ENCODE measurements at places on chromosomes 7 and 10. TPM values are rescaled to one million over a fixed set of nuclear protein-coding genes. Genes with fewer than 3 reads are reported as not detected.

AOAH gene
- 19.4 TPM for total RNA-seq

OR2A1 gene
- not detected for total RNA-seq

LIPM gene
- not detected for total RNA-seq

TMEM236 gene
- 0.08 TPM for total RNA-seq

ACTA2 gene
- 11.0 TPM for total RNA-seq

SAMD9 gene
- total RNA-seq, result 65.4 TPM

GRCh38 chr7:31761646-31762045 is 74.6 kb downstream of the PPP1R17 start:
- no peaks in the 10 kb centered on the region for H3K4me1 ChIP-seq
- H3K27ac ChIP-seq, result no peak overlapping the region
- DNase-seq, result no peak
- no peaks in the 10 kb centered on the region for H3K27me3 ChIP-seq
- no peak overlapping the region for H3K4me3 ChIP-seq
- H3K36me3 ChIP-seq, result no peaks in the 10 kb centered on the region

GRCh38 chr7:71424166-71425035 is 292.5 kb downstream of the GALNT17 start:
- no peak overlapping the region for H3K27ac ChIP-seq
- no peaks in the 10 kb centered on the region for H3K36me3 ChIP-seq
- no peaks in the 10 kb centered on the region for H3K4me1 ChIP-seq
- no peaks in the 10 kb centered on the region for H3K27me3 ChIP-seq

DNA sequence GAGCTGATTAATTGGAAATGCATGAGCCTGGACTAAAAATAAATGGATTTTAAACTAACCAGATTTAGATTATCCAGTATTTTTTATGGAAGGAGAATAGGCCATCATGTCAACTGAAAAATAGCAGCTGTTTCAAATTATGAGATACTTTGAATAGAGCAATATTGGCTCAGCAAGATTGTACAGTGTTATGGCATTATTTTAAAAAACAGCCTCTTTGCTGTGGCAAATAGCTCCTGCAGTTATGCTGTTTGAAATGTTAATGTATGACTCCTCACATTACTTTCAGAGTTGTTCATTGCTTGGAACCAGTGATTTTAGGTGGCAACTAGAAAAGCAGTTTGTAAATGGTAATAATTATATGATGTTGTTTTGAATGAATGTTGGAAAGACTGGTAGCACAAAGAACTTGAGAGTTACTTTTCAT is 244.5 kb downstream of the KIAA1217 start:
- H3K36me3 ChIP-seq, result no peaks in the 10 kb centered on the region
- no peak overlapping the region for H3K27ac ChIP-seq

GRCh38 chr7:133477791-133478190 is 224.9 kb downstream of the EXOC4 start:
- no peaks in the 10 kb centered on the region for H3K27me3 ChIP-seq
- H3K4me1 ChIP-seq, result no peaks in the 10 kb centered on the region
- no peak for DNase-seq
- H3K36me3 ChIP-seq, result peaks cover 7% of the 10 kb centered on the region
- H3K27ac ChIP-seq, result no peak overlapping the region
- H3K4me3 ChIP-seq, result no peak overlapping the region

- H3K4me1 ChIP-seq, result peaks cover 5% of the 10 kb centered on the region
- no peak overlapping the region for H3K4me3 ChIP-seq
- no peaks in the 10 kb centered on the region for H3K27me3 ChIP-seq
- DNase-seq, result no peak
These were observed 7.2 kb downstream of the LOXL4 start for GRCh38 chr10:98260752-98261151.

DNA sequence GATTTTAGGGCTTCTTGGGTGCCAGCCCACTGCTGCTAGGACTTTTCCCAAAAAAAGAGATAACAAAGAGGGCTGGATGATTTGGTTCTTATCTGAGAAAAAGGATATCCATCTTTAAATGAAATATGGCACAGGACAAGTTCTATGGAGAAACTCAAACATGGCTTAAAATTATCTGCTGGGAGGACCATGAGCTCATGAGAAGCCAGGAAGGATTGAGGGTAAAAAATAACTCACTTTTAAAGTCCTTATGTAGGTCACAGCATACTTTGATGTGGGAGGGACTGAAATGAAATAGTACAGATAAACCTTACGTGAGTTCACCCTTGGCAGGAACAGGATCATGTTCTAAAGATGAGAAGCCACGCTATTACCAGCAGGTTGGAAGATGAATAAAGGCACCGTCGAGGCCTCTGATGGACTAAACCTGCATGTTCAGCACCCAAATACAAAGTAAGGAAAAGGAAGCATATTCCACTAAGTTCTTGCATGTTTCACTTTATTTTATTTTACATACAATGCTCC is 369.2 kb upstream of the KLF6 start:
- H3K4me1 ChIP-seq, result peaks cover 17% of the 10 kb centered on the region
- H3K36me3 ChIP-seq, result peaks cover 5% of the 10 kb centered on the region
- no peaks in the 10 kb centered on the region for H3K27me3 ChIP-seq
- H3K4me3 ChIP-seq, result no peak overlapping the region
- H3K27ac ChIP-seq, result peak overlapping the region; percentile 65

GRCh38 chr10:119759832-119760231 is 34.0 kb downstream of the INPP5F start:
- no peak for DNase-seq
- no peak overlapping the region for H3K4me3 ChIP-seq
- H3K36me3 ChIP-seq, result peaks cover 6% of the 10 kb centered on the region
- H3K4me1 ChIP-seq, result peaks cover 1% of the 10 kb centered on the region
- H3K27me3 ChIP-seq, result no peaks in the 10 kb centered on the region

Measured in activated naive CD8-positive, alpha-beta T cell treated with anti-CD3 and anti-CD28 coated beads, Interleukin-2, amount 10 ng/mL, durations not matched to agents 7 days and 5 days (primary cell).